Fibroblast of skin of left quadriceps (primary cell): ENCODE measurements at places on chromosomes 7 and 10.
A peak's percentile ranks its signal among the peaks of the same experiment; 100 is the strongest.

GRCh38 chr10:113493882-113494301 is 59.0 kb upstream of the HABP2 start:
- DNase-seq = no peak

DNA sequence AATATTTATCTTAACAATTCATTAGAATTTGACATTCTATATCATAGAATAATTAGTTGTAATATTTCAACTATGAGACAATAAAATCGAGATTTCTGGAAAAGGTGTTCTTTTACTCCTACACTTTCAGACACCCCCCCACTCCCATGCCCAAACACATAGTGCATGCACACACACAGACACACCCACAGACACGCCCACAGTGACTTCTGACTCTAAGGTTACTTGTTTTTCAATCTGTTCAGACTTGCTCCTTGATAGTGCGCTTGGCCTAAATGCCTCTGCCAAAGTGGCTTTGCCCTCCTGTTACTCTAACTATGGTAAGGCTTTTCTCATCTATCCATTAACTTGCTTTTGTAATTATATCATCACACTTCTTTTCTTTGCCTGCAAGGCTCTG is 144.0 kb upstream of the PPP1R3A start:
- no peak for DNase-seq

DNA sequence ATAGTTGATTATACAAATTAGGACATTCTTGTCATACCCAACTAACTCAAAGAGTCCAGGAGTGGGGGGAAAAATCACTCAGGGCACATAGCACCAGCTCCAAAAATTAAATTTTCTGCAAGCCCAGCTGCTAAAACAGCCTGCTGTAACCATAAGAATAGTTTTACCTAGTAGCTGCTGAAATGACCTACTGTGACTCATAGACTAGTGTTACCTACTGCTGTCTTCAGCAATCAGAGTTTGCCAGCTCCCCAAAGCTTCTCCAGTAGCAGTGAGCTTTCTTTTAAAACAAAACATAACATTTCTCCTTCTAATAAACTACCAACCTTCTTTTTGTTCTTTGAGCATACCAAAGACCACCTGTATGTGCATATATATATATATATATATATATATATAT is 4.2 kb upstream of the ARHGAP12 start:
- no peak for DNase-seq

DNA sequence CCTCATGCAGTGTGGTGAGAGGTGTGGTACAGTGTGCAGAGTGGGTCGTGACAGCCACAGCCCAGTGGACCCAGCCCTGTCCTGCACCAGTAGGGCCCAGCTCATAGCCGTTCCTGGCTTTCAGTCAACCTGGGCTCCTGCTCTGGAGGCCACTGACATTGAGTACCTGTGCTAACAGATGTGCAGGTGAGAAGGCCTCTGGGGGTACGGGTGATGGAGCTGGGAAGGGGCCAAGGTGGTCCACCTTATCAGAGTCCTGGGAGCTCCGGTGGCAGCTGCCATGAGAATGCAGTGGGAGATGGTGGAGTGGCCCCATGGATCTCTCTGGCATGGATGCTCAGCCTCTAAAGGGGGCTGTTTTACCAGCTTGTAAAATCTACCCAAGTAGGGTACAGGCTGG is 6.1 kb upstream of the TBRG4 start:
- no peak for DNase-seq

DNA sequence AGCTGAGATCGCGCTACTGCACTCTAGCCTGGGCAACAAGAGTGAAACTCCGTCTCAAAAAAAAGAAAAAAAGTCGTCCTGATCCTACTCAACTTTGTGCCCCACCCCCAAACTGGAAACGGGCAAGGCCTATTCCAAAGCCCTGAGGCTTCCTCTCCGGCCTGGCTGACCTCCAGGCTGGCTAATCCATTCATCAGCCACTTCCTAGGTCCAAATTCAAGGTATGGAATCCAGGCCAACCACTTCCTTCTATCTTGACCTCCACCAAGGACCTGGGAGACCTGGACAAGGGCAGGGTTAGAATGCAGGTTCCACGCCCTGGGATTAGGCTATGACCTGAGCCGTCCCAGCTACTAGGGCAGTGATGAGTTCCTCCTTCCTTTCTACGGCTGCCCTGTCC is 20.4 kb upstream of the EIF4H start:
- DNase-seq = no peak

DNA sequence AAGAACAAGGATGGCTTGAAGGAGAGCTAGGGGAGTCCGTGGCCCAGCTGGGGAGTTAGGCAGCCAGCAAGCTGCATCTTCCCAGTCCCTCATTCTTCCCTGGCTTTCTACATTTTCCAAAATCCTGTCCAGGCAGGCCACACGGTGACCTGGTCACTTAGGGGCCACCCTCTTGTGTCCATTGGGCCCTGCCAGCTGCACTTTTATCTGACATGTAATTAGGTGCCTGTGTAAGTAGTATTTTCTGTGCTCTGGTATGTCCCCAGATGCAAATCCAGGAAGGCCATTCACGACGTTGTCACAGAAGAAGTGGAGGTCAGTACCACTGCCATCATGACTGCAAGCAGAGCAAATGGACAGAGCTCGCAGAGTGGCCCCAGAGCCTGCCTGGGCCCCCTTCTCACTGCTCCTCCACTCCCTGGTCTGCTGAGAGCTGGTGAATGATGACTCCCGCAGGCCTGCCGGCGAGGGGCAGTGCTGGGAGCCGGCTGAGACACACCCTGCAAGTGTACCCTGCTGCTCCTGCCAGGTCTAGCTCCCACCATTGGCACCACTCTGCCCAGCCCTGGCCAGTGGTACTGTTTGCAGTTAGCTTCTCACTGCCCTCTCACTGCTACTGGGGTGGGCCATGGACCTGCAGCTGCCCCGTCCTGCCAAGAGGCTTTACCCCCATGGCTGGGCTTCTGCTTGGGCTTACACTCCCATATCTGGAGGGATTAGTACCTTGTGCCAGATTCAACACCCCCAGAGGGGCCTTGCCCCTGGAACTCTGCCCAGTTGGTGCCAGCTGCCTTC is 98.2 kb downstream of the GLRX3 start:
- DNase-seq = no peak

DNA sequence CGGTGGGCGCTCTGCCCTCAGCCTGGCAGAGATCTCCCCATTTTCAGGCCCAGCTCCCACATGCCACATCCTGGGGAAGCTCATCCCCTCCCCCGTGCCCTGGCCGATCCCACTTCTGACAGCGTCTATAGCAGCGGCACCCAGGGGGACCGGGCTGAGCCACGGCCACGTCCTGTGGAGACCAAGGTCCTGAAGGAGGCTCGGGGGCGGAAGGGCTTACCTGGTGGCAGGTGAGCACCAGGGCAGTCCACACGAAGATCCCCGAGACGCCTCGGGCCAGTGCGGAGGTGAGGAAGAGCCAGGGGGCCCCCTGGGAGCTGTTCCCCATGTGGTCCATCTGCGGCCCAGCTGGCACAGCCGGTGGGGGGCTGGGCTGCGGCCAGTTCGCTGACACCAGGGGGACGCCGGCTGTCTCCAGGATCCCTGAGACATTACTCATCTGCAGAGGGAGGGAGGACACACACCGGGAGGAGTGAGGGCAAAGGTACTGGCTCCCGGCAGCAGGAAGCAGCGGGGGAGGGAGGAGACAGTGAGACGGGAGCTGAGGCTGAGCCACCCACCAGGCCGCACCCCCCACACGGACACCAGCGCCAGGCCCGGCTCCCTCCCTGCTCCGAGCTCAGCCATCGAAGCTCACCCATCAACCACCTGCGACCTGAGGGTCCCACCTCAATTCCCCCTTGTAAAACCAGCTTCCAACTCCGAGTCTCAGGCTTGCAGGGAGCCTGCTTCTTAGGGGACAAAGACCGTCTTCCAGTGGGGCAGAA is 776 bp downstream of the TMEM184A start:
- no peak for DNase-seq

GRCh38 chr7:121178869-121179497 is 149.8 kb upstream of the WNT16 start:
- no peak for DNase-seq

- no peak for DNase-seq
Observed at GRCh38 chr10:44558521-44558920, 173.6 kb upstream of the CXCL12 start.

- DNase-seq = no peak
Observed at GRCh38 chr7:131995324-131995723, 438.9 kb upstream of the PODXL start.

- no peak for DNase-seq
Observed at GRCh38 chr10:43214956-43215561, 51.8 kb downstream of the RASGEF1A start.

DNA sequence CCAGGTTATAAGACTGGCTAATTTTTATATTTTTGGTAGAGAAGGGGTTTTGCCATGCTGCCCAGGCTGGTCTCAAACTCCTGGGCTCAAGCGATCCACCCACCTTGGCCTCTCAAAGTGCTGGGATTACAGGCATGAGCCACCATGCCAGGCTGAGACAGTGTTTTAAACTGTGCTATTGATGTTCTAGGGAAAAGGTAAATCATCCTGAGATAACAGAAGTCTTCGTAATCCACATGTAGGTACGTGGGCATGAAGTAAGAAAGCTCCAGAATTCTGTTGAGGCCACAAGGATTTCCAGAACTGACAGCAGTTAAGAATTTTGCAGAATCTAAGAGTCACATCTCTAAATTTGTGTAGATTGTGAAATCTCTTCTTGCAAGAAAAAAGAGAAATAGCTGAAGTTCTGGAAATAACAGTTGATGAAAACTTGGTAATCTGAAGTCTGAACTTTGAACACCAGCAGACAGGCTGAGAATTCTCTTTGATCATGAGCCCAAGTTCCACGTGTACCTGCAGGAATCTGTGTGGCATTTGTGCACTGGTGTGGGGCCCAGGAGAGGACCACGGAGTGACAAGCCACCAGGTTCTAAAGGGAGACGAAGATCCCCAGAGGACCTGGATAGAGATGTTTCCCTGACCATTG is 24.6 kb downstream of the C7orf33 start:
- no peak for DNase-seq

- peak; percentile 28 for DNase-seq
Observed at GRCh38 chr10:44853148-44853734, 57.9 kb upstream of the TMEM72 start.

DNA sequence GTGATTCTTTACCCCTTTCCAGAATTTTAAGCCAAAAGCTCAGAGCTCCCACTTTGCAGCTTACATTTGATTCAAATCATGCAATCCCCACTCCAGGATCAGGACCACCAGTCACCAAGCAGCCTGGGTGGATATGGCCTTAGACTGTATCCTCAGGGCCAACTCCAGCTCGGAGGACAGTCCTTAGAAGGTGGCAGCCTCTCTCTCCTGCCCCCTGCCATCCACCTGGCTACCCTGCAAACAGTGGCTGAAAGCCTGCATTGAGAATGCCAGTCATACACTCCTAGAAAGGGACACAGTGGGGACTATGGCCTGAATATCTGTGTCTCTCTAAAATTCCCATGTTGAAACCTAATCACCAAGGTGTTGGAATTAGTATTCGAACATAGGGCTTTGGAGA is 50.0 kb upstream of the KCNMA1 start:
- no peak for DNase-seq

DNA sequence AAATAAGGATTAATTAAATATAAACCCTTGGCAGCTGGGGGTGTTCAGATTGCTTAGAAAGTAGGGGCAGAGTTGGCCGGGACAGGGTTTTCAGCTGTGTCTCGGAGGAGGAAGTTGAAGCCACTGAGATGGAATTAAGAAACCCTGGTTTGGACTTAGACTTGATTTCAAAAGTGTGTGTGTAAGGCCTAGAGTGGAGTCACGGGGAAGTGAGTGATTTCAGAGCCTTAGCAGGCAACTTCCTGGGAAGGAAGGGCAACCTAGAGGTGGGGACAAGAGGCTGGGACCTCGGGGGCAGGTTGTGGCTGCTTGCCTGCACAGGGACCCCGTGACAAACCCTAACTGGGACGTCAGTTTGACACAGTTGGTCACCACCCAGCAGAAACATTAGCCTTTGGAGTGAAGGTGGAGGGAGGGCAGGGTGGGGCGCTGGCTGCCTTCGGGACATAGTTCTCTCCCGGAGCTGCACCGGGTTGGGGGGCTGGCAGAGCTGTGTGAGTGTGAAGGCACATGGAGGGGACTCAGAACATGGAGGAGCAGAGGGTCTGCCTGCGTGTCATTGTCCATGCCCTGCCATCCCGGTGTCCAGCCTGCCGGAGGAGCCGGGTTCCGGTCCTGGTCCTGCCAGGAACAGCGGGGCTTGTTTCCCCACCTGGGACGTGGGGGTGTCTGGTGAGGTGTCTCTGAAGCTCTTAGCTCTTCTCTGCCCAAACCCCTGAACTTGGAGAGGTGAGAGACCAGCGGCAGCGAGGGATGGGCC is 1.8 kb downstream of the BRI3 start:
- DNase-seq = no peak

- DNase-seq = peak; percentile 45
Observed at GRCh38 chr7:45898222-45898621, 9.9 kb downstream of the IGFBP1 start.

DNA sequence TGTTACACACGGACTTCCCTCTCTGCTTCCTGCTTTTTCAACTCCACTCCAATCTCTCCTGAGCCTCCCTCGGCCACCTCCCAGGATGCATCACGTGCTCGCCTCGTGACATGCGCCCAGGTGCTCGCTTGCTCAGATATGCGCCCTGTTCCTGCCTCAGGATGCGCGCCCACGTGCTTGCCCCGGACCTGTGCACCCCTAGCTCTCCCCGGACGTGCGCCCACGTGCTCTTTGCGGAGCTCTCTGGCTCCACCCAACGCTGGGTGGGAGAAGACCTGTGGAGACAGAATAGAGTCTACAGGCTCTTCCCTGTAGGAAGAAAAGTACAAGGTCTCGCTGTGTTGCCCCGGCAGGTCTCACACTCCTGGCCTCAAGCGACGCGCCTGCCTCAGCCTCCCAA is 23.1 kb downstream of the PARD3 start:
- DNase-seq = no peak

DNA sequence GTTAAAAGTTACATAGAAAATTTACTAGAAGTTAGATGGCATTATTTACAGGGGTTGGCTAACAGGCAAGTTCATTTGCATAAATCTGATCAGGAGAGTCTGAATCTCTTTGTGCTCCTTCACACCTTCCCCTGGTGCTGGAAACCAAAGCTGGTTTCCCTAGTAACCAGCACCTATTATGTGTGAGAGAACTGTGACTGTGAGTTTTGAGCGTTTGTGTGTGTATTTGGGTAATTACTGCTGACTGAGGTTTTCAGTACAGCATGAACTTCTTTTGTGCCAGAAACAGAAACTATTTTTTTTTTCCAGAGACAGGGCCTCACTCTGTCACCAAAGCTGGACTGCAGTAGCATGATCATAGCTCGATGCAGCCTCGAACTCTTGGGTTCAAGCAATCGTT is 10.3 kb upstream of the IFIT1B start:
- no peak for DNase-seq

DNA sequence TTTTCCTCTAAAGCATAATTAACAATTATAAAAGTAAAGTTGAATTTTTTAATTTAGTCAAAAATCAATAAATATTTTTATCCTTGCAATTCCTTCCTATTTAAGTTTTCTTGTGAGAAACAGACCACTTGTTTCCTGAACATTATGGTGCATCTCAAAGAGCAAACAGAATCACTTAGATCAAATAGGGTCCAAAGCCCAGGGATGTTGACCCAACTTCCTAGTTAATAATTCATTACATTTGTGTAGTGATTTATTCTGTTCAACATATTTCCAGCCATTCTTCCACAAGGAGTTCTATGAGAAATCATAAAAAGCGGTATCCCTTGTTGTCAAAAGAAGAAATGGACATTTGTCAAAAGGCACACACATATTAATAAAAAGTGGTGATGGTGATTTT is 315.6 kb downstream of the LRRTM3 start:
- no peak for DNase-seq
